Fibroblast of upper back skin (primary cell): ENCODE measurements at places on chromosomes 3 and 15.

DNA sequence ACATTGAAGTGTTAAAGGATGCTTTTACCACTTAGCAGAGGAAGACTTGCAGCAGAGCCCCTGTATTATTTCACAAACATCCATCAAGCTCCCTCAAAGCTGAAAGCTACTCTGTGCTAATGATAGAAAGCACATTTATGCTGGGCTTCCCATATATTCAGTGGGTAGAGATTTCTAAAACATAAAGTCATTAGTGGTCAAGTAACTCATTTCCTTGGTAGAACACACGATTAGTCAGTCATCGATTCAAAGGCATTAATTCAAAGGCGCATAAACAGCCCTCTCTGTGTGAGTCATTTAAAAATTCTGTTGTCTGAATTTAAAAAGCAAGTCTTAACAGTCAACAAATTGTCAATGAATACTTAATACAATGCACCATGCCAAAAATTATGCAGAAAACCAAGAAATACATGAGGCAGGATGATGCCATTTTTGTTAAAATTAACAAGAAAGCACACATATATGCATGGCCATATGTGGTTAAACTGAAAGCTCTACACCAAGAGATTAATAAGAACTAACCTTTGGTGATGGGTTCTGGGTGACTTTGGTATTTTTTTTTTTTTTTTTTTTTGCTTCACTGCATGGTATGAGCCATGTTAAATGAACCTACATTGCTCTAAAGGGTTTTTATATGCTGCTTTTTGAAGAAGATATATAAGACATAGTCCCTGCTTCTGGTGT, 61.7 kb downstream of the LDHAL6B start:
- DNase-seq: peak; percentile 74

GRCh38 chr3:66572090-66572675, 71.4 kb upstream of the LRIG1 start:
- DNase-seq: no peak

DNA sequence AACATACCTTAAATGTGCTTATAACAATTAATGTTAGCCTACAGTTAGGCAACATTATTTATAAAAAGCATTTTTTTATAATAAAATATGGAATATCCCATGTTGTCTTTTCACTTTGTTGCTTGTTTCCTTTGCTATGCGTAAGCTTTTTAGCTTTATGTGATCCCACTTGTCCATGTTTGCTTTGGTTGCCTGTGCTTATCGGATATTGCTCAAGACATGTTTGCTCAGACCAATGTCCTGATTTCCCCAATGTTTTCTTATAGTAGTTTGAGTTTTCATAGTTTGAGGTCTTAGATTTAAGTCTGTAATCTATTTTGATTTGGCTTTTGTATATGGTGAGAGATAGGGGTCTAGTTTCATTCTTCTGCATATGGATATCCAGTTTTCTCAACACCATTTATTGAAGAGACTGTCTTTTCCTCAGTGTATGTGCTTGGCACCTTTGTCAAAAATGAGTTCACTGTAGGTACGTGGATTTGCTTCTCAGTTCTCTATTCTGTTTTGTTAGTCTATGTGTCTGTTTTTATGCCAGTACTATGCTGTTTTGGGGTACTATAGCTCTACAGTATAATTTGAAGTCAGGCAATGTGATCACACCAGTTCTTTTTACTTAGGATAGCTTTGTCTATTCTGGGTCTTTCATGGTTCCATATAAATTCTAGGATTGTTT, 592.7 kb upstream of the SEMA6D start:
- DNase-seq: no peak

GRCh38 chr15:57353317-57353804, 22.9 kb upstream of the CGNL1 start:
- DNase-seq: peak; percentile 51

DNA sequence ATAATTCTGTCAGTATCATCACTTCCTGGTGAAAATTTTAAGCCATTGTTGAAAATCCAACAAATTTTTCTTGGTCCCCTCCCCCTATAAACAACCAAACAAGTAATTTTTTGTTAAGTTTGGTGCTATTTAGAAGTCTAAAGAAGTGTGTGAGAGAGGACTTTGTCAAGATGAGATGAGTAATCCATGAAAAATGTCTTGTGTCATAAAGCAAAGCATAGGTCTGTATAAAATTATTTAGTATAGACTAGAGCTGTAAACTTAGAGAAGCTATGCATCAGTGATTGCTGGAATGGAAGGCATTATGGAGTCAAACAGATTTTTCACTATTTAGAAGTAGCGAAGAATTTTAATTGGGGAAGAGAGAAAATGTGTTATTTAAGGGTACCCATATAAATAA, 31.4 kb downstream of the MAPK6 start:
- DNase-seq: peak; percentile 62

DNA sequence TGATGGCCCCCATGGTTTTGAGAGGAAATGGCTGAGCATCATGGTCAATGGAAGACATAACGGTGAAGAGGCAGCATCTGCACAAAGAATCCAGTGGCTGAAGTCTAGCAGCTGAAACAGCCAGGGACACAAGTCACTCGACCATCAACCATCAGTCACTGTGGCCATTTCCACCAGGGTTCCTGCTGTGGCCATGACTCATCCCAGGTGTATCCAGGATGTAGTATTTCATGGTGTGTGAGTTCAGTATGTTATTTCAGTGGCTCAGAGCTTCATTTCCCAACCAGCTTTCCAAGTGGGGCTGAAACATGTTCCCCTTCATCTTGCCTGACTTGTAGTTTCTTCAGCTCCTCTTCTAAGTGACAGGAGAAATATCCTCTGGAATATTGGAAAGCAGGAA, 47.8 kb upstream of the WNT5A start:
- DNase-seq: no peak

GRCh38 chr15:89443581-89443980, 52.8 kb downstream of the RHCG start:
- no peak for DNase-seq
